ENCODE measurements at places on chromosomes 3 and 15. TPM values are rescaled to one million over a fixed set of nuclear protein-coding genes. Genes with fewer than 3 reads are reported as not detected.

- no peak for DNase-seq
Observed at GRCh38 chr3:103919327-103919726, 1447.4 kb upstream of the ALCAM start.

- no peak for DNase-seq
Observed at GRCh38 chr3:187985647-187986046, 168.3 kb upstream of the LPP start.

DNA sequence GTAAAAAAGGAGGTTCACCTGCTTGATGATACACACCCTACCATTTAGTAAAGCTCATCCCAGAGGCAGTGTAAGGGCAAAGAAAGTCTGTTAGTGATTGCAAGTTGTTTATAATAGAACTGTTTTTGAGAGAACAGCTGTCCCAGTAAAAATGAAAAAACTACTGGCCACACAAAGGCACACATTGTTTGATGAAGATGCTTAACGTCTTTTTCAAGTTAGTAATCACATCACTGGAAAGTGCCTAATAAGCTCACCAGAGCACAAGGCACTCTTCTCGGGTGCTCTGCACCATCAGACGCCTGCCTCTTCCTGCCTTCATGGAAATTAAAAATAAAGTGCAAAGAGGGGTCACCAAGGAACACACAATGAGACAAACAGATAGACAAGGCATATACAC lies 186.9 kb downstream of the PDZRN3 start:
- DNase-seq = no peak

The LRRC31 gene
- total RNA-seq = not detected

The AP3B2 gene
- not detected for total RNA-seq

- no peak for DNase-seq
Observed at GRCh38 chr15:79086814-79087213, 3.8 kb downstream of the RASGRF1 start.
